ENCODE measurements at places on chromosomes 6 and 20.
A peak's percentile ranks its signal among the peaks of the same experiment; 100 is the strongest.

DNA sequence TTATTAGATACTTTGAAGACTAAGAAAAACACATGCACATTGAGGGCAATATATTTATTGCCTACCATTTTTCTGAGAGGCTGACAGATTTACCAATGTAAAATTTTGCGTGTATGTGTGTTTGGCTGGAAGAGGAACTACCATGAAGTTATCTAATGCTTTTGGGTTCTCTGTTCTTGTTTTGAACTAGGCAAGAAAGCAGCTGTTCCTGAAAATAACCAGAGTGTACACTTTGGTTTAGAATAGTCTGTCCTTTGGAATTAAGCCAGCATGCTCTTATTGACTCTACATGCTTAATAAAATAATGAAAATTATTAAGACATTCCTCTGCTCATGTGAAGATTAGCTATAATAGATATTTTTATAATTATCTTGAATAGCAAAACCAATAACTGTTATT is 129.2 kb downstream of the MYB start:
- DNase-seq, result no peak

DNA sequence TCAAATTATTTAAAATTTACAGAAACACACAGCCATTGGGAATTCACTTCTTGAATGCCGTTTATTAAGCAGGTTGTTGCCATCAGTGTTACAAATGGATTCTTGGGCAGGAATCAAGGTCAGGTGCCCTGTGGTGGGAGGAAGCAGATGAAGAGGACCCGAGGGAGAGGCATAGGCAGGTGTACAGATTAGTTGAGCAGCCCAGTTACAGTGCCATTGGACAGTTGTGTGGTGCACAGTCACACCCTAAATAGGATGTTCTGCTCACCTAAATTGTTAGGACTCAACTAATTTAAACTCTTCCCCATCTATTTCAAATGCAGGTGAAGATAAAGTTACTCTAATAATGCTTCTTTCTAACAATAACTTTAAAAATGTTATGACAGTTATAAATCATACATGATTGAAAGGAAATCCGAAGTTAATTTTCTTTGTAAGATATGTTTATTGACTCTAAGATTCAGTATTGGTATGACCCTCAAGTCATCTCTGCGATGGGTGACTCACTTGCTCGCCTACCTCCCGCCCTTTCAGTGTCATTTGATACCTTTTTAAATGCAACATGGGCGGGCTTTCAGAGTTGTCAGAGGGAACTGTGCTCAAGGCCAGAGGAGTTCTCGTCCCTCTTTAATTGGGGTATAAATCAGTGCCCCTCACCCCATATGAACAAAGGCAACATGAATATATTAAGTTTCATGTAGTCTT is 35.1 kb downstream of the DSE start:
- DNase-seq, result peak; percentile 47

DNA sequence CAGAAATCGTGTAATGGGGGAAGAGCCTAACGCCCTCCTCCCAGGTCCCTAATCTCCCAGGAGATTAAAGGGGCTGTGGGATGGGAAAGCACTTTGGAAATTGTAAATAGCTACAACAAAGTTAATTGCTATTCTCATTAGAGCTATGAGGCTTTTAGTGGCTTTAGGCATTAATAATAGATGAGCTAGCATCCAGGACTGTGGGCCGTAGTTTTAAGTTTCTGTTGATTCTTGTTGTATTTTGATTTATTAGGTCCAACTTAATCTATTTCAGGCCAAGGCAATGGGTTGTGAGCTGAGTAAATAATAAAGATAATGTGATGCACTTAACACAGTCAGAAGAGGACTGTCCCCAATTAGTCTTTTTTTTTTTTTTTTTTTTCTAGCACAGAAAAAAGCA is 67.7 kb downstream of the ANKRD6 start:
- DNase-seq, result no peak

DNA sequence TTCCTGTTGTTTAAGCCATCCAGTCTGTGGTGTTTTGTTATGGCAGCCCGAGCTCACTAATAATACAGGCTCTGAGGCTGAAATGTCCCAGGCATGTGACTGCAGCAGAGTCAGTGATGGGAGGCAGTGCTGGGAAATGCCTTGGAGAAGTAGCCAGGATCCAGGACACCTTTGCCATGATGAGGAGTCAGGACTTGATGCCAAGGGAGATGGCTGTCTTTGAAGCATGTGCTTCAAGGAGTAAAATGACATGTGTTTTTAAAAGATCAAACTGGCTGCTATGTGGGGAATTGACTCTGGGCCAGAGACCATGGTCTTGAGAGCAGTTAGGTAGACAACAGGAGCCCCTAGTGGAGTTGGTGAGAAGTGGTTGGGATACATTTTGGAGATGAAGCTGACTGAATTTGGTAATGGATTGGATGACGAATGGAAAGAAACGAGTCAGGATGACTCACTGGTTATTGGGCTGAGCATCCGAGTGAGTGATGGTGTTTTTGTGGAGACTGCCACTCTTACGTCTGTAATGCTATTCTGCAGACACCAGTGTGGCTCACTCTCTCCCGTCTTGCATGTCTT is 322.2 kb downstream of the PLCB1 start:
- no peak for DNase-seq

DNA sequence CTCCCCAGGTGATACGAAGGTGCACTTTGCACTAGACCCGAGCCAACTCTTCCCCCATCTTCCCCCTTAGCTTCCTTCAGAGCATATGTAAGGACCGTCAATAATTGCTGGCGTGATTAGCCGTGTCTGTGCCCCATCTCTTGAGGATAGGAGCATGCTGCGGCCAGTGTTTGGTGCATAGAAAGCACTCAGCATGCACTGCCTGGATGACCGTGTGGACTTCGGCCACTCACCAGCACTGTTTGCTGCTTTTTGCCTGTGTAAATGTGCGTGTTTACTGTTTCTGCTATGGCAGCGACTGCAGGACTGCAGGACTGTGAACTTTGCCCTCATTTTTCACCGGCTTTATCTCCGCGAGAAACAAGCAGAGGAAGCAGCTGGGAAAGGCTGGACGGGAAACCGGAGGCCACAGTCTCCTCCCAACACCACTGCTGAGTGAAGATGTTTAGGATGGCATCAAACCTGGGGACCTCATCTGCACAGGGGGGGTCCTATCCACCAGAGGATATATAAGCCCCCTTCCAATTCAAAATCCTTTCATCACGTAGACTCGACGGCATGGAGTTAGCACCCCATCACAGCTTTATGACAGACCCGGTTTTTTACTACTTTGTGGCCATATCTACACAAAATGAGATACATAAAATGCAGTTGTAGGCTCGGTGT is 150.6 kb upstream of the AFDN start:
- DNase-seq, result no peak

GRCh38 chr6:159399751-159400221 is 230.6 kb downstream of the FNDC1 start:
- no peak for DNase-seq

GRCh38 chr20:47729472-47729871 is 55.8 kb downstream of the SULF2 start:
- DNase-seq, result no peak

DNA sequence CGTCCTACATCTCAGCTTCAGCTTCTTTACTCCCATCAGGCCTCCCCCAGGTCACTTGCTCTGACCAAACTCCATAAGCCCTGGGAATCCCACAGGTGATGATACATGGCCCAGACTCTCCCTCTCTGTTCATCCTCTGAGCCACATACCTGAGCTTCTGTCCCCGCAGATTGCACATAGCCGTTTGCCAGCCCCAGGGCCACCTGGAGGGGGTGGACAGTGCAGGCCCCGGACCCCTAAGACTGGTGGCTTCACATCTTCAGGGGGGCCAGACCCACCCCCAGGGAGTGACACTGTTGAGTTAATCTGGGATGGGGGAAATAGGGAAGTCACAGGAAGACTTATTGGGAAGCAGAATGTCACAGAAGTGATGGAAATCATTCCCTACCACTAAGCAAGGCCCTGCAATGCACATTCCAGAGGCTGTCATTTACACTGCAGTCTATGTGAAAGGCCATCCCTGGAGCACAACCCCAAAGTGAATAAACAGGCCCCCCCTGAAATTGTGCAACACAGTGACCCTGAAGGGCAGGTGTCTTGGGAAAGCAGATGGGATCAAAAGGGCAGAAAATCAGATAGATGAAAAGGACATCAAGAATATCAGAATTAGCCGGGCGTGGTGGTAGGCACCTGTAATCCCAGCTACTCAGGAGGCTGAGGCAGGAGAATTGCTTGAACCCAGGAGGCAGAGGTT is 2.2 kb downstream of the RXRB start:
- DNase-seq, result no peak

Data from K562 (cell line).